Fibroblast of pulmonary artery (primary cell): ENCODE measurements at places on chromosomes 11 and 22.

GRCh38 chr22:26579331-26579886 is 10.5 kb downstream of the TPST2 start:
- DNase-seq = no peak

GRCh38 chr11:66225066-66225465 is 43.4 kb upstream of the RAB1B start:
- DNase-seq = no peak

DNA sequence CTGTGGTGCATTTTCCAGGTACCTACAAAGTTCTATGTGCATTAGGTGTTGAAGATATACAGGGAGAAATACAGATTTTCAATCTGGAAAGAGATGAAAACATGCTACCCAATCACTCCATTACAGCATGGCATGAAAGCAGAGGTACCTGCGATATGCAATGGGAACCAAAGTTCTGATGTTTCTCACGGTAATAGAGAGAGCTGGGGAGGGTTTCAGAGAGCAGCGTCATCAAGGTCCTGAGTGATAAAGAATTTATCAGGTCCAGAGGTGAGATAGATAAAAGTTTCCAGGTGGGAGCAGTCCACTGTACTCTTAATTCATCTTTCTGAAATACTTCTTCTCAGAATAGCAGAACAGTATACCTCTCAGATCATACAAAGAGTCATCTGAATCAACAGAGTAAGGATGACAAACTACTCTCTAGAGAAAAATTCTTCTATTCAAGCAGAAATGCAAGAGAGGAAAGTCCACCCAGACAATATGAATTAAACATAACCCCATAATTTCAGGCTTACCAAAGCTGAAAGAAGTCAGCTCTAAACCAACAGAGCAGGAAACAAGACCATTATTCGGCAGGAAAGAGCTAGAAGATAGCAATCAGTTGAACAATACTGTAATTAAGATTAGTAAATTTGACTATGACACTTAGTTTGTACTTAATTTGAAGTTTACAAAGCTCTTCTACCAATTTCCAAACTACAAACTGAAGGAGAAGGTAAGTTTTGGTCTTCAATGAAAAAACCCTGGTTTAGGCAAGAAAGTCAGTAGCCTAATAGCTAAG is 12.8 kb downstream of the CTSC start:
- DNase-seq = no peak

DNA sequence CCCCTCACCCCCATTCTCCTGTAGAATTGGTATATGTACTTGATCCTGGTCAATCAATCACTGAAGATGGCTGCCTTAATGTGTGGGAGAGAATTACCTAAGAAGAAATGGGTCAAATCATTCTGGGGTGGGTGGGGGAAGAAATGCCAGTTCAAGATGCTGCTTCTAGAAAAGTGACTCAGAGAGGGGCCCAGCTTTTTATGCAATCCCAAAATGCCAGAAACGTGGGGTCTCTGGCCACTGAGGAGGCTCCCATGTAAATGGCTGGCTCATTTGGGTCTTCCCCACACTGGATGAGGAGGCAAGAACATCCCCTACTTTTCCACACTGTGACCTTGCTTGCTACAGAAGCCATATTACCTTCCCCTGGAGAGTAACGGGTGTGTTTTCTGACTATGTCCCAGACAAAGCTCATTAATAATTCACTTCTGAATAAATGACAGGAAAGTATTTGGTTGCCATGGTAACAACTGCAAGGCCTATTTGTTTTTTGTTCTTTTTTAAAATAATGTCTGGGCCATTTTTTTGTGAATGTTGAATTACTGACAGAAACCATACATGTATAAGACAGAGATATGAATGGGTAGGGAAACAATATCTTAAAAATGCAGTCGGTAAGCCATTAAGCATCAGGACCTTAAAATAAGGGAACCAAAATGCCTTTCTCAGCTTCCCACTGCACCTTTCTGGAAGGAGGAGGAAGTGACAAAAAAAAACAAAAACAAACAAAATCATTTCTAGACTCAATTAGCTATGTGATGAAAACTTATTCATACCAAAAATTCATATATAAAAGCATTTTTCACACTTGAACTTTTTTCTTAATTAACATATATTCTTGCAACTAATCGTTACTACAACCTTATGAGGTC is 32.0 kb downstream of the SLC1A2 start:
- DNase-seq = peak; percentile 20

GRCh38 chr11:122772945-122773344 is 65.4 kb upstream of the CRTAM start:
- DNase-seq = peak; percentile 63

DNA sequence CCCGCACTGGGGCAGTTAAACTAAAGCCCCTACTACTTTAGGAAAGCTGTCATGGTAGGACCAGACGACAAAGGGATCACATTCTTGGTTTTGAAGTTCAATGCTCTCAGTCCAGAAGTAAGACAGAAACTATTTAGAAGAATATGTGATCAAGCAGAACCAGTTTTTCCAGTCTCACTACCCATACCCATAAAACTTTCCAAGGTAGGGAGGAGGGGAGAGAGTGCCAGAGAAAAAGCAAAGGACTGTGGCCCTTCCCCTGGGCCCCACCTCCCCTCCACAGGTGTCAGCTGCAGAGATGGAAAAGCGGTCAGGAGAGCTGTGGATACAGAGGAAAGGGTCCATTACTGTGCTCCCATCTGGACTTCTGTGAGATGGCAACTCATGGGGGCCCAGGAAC is 587.1 kb downstream of the SOX6 start:
- DNase-seq = no peak

DNA sequence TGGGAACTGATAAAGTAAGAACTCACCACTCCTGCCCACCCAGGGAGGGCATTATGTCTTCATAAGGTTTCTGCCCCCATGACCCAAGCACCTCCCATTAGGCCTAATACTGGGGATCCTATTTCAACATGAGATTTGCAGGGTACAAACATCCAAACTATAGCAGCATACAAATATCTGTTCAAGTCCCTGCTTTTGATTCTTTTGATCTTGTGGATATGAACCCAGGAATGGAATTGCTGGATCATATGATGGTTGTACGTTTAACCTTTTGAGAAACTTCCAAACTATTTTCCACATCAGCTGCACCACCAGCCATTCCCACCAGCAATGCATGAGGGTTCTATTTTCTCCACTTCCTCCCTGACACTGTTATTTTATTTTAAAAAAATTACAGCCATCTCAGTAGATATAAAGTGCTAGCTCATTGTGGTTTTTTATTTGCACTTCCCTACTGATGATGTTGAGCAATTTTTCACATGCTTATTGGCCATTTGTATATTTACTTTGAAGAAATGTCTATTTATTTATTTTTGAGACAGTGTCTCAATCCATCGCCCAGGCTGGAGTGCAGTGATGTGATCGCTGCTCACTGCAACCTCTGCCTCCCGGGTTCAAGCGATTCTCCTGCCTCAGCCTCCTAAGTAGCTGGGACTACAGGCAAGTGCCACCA is 7.1 kb upstream of the ATG16L2 start:
- no peak for DNase-seq

DNA sequence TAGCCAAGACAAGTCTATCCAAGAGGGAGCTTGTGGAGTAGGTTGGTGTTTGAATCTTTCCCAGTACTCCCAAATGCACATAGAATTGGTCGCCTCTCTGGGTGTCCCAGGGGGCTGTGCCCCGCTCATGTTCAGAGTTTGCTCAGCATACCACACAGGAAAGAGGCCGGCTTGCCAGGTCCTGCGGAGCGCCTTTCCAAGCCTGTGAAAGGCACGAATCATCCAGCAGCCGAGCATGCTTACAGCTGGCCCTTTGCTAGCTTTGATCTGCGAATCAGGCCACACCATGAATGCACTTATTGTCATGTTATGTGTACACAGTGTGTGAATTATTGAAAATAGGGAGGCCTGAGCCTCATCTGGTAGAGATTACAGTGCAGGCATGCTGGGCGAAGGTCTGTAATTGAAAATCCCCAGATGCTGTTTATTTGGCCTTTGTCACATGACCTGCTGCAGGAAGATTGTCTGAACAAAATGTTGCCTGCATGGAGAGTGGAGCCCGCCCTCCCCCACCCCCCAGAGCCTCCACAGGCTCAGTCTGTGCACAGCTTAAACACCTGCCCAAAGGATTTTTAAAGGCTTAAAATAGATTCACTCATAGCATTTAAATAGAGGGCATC is 163.3 kb upstream of the RASSF10 start:
- no peak for DNase-seq

GRCh38 chr22:46465793-46466192 is 71.6 kb downstream of the CELSR1 start:
- no peak for DNase-seq

GRCh38 chr22:17119481-17120202 is 1.5 kb downstream of the TMEM121B start:
- no peak for DNase-seq

GRCh38 chr22:37484480-37485394 is 1.4 kb downstream of the MFNG start:
- no peak for DNase-seq

DNA sequence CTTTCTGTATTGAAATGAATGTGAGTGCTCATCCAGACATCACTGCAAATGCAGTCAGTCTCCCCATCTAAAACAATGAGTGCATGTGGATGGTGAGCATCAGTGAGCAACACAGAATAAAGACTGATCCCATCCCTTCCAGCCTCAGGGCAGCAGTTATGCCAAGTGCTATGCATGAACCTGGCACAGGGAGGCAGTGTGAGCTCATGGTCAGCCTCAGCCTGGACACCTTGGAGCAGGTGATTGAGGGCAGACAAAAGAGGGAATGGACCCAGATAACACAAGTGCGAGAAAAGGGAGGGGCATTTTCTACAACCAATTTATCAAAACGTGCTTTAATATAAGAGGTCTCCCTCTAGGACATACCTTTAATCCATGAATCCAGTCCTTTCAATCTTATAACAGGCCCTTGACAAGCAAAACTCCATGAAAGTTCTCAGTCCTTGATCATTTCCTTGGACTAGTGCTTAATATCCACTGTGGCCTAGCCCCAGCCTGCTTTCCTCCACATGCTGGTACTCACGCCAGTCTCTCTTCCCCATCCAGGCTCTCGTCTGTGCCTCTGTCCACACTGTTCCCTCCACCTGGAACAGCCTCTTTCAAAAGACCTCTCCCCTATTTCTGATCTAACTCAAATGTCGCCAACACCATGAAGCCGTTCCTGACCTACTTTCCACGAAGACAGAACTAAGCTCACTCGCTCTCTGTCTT is 50.5 kb upstream of the LRRC55 start:
- peak; percentile 34 for DNase-seq

DNA sequence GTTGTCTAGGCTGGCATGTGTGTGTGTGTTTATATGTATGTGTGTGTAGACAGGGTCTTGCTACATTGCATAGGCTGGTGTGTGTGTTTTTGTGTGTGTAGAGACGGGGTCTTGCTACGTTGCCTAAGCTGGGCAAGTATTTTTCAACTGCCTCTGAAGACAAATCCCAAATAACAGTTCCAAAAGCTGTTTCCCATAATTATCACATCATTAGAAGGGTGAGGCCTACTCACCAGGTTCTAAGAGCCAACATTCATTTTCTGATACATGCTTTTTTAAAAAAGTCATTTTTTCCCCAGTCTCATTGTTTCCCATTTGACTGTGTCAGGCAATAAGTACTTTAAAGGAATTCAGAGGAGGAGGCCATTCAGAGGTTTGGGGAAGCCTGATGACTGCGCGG is 22.8 kb downstream of the SAA1 start:
- no peak for DNase-seq
